ENCODE measurements at places on chromosomes 3 and 15.

GRCh38 chr3:122621112-122621511, 43.7 kb downstream of the PARP15 start:
- DNase-seq: no peak

DNA sequence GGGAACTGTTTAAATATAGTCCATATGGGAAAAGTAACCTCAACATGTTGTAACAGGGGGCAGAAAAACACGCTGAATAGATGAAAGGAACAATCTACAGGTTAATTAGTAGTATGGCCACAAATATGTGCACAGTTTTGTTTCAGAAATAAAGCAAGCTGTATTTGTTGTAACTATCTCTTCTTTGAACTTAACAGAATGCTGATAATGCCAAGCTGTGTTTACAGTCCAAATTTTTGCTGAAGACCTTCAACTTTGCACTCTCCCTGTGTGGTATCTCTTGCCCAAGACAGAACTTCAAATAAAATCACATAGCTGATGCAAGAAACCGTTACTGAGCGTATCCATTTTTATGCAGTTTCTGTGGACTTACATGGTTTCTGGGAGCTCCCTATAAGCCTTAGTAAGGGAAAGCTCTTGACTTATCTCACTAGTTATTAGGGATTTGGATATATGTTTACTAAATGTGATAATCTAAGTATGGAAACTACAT, 425.4 kb upstream of the TPRG1 start:
- no peak for DNase-seq

DNA sequence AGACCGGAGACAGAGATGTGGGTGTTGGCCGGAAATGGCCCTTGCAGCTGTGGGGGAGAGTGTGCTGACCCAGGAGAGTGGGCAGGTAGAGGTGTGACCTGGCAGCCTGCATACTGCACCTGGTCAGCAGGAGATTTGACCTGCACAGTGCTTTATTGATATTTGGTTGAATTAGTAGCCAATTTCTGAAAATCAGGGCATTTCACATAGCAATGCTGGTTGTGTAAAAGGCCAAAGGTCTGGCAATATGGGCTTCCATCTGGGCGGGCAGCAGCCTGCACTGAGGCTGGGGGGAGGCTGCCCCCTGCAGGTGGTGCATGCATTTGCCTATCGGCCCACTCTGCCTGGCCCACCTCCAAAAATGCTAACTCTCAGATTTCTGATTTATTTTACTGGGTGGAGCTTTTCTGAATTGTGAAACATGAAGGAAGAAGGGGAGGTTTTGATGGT, 9.4 kb upstream of the MGLL start:
- no peak for DNase-seq

DNA sequence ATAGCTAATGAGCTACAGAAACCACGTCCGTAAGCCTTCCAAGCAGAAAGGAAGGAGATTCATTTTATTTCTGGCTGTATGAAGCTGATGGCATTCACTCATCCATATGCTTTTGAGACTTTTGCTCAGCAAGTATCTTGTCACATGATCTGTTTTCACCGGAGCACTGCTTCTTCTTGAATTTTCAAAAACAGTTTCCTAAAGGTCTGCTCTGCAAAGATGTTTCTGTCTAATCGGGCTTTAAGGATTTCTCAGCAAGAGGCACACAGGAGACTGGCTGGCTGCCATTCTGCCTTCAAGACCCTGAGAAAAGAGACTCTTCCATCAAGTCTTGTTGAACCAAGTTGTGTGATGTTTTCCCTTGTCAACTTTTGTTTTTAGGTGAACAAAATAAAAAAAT, 289.6 kb upstream of the LYSMD4 start:
- no peak for DNase-seq

- no peak for DNase-seq
Observed at GRCh38 chr3:98900265-98901118, 1.0 kb downstream of the DCBLD2 start.

DNA sequence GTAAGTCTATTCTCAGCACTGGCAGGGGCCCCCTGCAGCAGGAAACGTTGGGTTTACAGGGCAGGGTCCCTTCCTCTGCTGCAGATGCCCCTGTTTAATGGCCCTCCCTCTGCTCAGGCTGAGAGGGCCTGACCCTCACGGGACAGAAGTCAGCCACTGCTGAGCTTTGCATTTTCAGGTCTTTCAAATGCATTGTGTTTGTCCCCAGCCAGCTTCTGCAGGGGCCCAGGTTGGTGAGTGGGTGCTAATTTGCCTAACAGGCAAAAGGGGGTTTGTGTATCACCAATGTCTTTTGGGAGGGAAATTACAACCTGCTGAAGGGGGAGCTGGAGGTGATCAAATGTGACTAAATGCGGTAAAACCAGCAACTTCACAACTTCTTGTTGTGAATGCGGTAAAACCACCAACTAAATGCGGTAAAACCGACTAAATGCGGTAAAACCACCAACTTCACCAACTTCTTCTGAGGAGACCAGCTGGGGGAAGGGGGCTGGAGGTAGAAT, 44.8 kb upstream of the UBE2E1 start:
- no peak for DNase-seq

GRCh38 chr3:69059688-69060087, 7.6 kb upstream of the TMF1 start:
- no peak for DNase-seq

GRCh38 chr3:25621087-25621486, 43.6 kb downstream of the TOP2B start:
- no peak for DNase-seq

DNA sequence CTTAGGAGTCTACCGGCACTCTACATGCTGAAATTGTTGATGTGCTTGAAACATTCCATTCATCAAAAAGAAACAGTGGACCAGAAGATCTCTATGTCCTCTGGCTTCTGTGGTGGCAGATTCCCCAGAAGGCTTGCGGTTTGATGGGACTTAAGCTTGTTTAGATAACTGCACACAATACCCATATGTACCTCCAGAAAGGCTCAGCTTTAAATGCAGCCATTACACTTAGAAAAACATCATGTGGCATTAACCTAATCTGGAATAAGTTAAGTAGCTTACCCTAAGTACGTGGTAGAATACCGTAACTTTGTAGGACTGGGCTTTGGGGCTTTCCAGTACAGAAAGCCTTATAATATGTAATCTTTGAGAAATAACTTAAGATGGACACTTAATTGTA, 187.3 kb downstream of the RBMS3 start:
- DNase-seq: no peak
